ENCODE measurements at places on chromosomes 1 and 21.

DNA sequence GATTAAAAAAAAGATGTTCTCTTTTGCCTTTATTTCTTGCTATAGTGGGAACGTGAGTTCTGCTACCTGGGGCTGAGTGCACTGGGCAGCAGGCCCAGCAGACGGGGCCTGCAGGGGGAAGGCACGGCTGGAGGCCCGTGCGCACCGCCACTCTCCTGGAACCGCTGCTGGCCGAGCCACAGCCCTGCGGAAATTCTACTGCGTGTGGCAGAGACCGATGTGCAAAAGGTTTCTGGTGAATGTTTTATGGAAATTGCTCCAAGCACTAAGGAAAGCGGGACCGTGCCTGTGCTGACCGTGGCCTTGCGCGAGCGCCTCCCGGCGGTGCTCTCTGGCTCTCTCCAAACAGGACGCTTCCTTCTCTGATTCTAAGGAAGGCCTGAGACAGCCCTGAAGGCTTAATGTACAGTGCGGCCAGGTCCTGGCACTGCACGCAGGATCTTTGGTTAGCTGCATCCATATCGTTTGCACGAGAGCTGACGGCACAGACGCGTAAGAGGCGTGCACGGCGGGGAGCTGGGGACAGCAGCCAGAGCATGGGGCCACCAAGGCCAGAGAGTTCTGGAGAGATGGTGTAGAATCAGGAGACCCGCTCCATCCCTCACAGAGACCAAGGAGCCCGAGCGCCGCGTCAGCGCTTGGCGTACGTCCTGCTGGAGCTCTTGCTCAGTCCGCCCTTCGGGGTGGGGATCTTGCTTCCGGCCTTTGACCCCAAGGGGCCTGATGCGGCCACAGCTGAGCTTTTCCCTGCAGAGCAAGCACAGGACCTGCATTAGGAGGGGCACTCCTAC, 18.7 kb upstream of the LRRC47 start:
- DNase-seq = no peak

- no peak for DNase-seq
Measured at GRCh38 chr1:14929547-14930246, 223.8 kb upstream of the TMEM51 start.

GRCh38 chr1:106756752-106757151, 299.7 kb upstream of the PRMT6 start:
- no peak for DNase-seq

GRCh38 chr1:8465013-8465412, 147.1 kb downstream of the SLC45A1 start:
- DNase-seq = no peak

GRCh38 chr1:186985889-186986491, 157.2 kb downstream of the PLA2G4A start:
- no peak for DNase-seq

DNA sequence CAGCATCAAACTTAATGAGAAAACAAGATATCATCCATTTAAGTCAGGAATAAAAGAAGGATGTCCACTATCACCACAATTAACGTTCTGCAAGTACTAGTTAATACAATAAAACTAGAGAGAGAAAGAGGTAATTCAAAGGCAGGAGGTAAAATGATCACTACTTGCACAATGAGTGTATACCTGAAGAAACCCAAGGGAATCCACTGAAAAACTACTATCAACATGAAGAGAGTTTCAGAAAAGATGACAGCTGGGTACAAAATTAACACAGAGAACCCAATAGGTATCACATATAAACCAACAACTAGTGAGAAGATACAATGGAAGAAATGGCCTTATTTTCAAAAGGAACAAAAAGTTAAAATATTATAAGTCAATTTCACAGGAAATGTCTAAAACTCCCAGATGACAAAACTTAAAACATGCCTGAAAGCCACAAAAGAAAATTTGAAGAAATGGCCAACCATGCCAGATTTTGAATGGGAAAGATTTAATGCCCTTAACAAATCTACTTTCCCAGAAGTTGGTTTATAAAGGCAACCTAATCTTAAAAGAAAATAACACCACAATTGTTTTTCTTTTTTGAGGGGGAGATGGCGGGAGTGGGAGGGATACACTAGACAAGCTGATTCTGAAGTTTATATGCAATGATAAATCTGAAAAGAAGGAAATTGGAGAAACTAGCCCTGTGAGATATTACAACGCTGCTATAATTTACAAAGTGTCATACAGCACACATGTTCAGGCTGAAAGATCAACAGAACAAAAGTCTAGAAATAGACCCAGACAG, 17.8 kb downstream of the VPS26C start:
- DNase-seq = no peak

Measured in germinal center (tissue), 1 donor.